ENCODE measurements at places on chromosomes 1 and 21.

GRCh38 chr1:41319106-41319755, 42.0 kb upstream of the FOXO6 start:
- DNase-seq, result no peak

- DNase-seq, result no peak
Measured at GRCh38 chr21:37558676-37559211, 192.2 kb downstream of the DYRK1A start.

DNA sequence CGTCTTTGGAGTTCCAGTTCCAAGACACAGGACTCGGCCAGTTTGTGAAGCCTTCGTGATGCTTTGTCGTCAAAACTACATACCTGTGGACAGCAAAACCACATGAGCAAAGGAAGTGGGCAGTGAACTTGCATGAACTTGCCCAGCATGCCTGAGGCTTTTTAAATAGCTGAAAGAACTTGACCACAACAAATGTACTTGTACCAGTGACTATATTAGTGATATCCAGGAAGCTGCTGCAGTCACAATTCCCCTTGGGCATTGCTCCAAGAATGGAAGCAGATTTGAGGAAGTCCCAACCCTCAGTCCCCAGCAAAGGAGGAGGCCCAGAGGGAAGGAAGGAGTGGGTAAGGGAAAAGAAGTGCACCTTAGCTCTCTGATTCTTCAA, 2.6 kb downstream of the FUCA1 start:
- DNase-seq, result peak; percentile 23

DNA sequence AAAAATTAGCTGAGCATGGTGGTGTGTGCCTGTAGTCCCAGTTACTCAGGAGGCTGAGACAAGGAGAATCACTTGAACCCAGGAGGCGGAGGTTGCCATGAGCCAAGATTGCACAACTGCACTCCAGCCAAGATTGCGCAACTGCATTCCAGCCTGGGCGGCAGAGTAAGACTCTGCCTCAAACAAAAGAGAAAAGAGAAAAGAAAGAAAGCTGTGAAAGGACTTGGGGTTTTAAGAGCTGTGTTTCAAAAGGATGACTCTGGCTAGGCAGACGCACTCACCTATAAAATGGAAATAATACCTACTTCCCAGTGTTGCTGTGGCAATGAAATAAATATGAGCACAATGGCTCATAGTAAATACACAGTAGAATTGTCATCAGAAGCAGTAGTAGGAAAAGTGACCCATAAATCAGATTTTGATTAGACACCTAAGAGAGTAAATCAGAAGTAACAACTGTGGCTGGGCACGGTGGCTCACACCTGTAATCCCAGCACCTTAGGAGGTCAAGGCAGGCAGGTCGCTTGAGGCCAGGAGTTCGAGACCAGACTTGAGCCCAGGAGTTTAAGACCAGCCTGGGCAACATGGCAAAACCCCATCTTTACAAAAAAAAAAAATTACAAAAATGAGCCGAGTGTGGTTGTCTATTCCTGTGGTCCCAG, 45.9 kb upstream of the PUM1 start:
- no peak for DNase-seq

DNA sequence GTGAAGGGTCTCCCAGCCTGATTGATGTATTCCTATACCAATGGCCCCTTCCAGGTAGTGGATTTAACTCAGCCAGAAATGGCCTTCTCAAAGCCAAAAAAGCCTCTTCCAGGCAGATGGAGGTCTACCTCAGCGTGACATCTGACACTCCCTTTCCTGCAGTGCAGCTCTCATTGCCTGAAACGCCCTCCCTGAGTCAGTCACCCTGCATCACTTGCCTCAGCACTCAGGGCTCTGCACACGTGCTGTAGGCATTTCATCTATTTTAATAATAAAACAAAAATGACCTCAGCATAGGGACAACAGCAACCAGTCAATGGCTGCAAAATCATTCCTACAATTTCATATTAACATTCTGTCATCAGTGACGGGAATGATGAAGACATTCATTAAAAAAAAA, 64.4 kb upstream of the GJA5 start:
- no peak for DNase-seq

DNA sequence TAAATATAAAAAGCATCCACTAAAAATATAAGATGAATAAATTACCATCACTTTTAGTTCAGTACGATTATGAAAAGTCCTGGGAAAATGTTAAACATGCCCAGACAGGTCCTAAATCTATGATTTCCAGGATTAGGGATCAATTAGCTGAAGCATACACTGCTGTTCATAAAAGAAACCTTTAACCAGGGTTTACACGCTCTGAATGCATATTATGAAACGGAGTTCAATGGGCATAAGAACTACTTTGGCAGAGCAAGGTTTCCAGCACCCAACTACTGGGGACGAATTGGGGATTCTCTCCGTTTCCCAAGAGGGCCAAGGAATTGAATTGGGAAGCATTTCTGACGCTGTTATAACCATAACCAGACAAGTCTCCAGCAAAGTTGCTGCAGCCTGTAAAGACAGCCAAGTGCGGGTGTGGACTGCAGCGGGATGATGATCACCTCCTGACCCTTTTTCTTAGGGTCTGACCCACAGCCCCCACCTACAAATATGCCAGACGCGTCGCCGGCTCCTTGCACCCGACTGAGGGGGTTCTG, 1.6 kb downstream of the SLC30A1 start:
- no peak for DNase-seq

- DNase-seq, result no peak
Measured at GRCh38 chr1:79693441-79694114, 687.0 kb upstream of the ADGRL4 start.

DNA sequence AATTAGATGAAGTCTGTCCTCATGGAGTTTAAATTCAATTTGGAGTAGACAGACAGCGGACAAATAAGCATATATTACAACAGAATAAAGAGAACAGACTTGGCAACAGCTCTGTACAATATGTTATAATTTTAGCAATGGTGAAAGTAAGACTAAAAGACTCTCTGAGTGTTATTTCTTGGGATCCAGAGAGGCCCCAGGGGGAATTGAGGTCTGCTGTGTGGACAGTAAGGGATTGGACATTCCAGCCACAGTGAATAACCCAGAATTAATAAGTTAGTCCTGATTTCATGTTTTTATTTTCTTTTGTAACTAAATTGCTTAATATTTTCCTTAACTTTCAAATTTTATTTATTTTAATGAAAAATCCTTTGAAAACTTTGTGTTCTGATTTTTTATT, 101.7 kb downstream of the PATJ start:
- no peak for DNase-seq

DNA sequence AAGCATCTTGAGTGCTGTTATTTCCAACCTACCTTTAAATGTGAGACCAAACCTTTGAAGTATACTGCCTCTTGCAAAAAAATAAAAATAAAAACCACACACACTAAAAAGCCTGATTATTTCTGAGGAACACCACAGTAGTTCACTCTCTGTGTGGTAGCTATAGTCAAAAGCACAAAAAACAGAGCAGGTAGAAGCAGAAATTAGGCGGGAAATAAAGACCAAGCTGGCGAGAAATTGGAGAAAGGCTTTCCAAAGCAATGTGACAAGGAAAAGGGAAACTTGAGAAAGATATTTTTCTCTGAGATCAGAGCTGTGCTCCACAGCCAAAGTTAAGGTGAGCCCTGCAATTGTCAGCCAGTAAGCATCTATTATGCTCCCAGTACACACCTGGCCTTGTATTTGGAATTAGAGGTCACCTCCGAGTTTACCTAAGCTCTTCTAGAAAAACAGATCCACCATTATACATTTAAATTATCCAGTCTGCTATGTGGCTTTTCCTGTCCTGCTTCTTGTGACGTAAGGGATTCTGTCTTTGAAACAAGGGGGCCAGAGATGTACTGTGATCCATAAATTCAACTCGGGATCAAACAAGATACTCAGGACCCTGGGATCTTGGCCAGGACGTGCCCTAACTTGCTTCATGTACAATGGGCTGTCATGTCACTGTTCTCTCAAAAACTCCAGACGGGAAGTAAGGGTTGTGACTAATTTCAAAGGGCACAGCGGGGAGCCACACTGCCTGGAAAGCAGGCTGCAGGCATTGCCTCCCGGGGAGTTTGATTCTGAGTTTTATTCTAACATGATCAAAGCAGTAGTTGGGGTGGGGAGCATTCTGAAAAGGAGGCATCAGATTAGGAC, 39.8 kb upstream of the RAB4A start:
- DNase-seq, result no peak

DNA sequence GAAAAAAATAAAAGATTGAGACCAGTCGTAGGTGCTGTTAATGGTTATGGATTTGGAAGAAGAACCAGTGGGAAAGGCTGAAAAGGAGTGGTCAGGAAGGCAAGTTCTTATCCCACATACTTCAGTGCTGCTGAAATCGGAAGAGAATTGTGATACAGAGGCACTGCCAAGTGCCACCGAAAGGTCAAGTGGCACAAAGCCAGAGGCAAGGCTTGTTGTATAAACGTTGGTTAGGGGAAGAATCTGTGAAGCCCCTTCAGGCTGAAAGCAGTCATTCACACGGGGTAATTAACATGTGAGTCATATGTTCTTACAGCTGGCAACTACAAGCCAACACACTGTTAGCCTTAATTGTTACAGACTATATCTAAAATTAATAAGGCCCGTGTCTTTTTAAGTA, 48.8 kb downstream of the ZBTB40 start:
- peak; percentile 65 for DNase-seq

DNA sequence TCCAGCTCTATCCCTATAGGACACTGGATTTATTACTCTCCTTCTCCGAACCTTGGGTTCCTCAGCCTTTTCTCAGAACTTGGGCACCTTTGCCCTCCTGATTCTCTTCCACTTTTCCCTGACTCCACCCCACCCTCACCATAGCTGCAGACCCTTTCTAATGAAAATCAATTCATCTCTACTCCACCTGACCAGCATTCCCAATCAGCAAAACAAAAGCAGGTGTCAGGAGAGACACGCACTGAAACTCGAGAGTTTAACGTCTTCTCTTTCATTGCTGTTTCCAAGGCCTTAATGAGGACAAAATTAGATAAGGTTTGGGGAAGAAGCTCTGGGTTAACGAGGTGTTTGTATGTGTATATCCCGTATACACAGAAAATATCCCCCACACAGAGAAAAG, 208.8 kb downstream of the PLPP3 start:
- DNase-seq, result no peak

- no peak for DNase-seq
Measured at GRCh38 chr1:36380143-36380619, 5.5 kb downstream of the STK40 start.

GRCh38 chr1:201376464-201377374, 761 bp downstream of the TNNT2 start:
- no peak for DNase-seq

GRCh38 chr1:7633506-7634245, 137.4 kb upstream of the VAMP3 start:
- DNase-seq, result no peak

DNA sequence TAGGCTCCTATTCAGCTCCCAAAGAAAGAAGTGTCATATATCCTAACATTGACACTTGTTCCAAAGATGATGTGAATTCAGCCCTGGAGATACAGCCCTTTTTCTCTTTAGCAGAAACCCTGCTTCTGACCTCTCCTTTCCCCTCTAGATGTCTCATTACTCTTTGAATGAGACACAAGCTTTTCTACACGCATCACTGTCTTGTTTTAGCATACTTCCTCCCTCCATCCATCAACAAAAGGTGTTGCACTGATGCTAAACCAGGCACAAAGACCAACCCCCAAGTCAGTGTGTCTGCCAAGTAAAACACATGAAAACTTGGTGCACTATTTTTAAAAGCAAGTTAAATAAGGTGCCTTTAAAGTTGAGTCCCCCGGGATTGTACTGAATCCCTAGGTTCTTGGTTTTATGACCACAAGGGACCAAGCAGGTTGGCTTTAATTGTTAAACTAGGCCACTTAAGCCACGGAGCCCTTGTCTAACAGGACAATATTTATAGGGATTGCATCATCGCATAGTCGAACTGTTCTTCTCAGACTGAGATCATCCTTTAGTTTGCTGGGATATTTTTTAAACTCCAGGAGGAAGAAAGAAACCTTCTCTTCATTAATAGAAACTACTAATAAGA, 101.0 kb upstream of the GUCA2B start:
- no peak for DNase-seq

- no peak for DNase-seq
Measured at GRCh38 chr1:178335426-178335825, 161.3 kb downstream of the CLEC20A start.

DNA sequence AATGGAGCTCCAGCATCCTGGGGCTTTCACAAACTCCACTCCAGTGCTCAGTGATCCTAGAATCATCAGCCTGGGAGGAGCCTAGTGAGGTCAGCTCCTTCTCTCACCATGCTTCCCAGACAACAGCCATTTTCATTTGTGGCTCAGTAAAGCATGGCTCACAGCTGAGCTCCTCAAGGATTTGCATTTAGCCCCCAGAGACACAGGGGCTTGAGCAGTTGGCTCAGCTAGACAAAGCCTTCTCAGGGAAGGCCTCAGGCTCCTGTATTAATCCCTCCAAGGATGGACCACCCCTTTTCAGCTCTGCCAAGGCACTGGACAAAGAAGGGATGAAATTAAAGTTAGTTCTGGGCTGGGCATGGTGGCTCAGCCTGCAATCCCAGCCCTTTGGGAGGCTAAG, 39.5 kb downstream of the ERI3 start:
- DNase-seq, result no peak

DNA sequence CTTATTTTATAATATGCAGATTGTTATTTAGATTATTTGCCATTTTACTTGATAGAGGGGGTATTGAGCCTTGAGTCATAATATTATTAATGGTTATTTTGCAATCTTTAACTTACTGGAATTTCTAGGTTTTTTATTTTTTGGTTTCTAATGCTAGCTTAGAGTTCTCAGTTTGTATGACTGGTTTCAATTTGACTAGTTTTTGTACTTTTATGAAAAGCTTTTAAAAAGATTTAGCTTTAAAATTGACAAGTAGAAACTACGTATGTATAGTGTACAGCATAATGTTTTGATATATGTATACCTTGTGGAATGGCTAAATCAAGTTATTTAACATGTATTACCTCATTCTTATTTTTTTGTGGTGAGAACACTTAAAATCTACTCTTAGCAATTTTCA, 41.5 kb downstream of the CEP350 start:
- no peak for DNase-seq

DNA sequence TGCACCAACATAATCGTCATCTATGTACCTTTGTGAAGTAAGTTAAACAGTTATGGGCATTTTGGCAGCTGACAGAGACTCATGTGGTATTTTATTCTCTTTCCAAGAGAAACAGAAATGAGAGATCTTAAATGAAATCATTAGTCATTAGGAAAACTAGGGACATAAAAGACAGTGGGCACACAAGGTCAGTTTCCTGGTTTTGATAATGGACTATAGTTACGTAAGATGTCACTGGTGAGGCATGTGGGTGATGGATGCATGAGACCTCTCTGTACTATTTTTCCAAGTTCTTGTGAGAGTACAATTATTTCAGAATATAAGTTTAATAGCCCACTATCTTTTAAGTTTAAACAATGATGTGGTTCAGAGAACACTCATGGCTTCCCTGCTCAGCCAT, 216.9 kb downstream of the APP start:
- no peak for DNase-seq

- DNase-seq, result no peak
Measured at GRCh38 chr1:220685879-220686278, 4.3 kb upstream of the C1orf115 start.

Measured in DMS79 (cell line).